ENCODE measurements at places on chromosomes 12 and 14. TPM values are rescaled to one million over a fixed set of nuclear protein-coding genes. Genes with fewer than 3 reads are reported as not detected.

Gene SLC6A12
- 0.02 TPM for polyA plus RNA-seq

Gene NTS
- polyA plus RNA-seq = 31.2 TPM

Gene DEGS2
- polyA plus RNA-seq = 0.02 TPM

Gene LARP4
- 10.8 TPM for polyA plus RNA-seq

Gene KRT74
- not detected for polyA plus RNA-seq

Gene BMP4
- not detected for polyA plus RNA-seq

Gene CLEC6A
- polyA plus RNA-seq = not detected

Gene RTL1
- polyA plus RNA-seq = 0.07 TPM

DNA sequence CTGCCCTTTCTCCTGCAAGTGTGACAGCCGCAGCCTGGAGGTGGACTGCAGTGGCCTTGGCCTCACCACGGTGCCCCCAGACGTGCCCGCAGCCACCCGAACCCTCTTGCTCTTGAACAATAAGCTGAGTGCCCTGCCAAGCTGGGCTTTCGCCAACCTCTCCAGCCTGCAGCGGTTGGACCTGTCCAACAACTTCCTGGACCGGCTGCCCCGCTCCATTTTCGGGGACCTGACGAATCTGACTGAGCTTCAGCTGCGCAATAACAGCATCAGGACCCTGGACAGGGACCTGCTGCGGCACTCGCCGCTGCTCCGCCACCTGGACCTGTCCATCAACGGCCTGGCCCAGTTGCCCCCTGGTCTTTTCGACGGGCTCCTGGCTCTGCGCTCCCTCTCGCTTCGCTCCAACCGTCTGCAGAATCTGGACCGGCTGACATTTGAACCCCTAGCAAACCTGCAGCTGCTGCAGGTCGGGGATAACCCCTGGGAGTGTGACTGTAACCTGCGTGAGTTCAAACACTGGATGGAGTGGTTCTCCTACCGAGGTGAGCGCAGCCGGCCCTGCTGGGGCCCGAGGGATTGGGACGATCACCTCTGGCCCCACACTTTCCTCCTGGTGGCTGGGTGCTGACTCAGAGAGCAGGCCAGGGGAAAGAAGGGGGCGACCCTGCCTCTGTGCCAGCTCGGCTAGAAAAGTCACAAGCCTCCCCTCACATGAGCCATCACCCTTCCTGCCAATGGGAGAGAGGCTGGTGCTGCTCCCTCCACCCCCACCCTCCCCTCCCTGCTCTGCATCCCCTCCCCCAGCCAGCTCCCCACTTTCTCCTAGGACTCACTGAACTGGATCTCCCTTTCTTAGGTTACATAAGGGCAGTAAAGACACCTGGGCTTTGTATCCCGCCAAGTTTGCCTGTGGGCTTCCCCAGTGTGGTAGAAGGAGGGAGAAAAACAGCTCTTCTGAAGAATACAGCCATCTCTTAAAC lies 10.9 kb downstream of the LRTM2 start:
- DNase-seq = peak; percentile 38

GRCh38 chr12:40565029-40565633 lies 127.1 kb upstream of the CNTN1 start:
- peak; percentile 37 for DNase-seq

DNA sequence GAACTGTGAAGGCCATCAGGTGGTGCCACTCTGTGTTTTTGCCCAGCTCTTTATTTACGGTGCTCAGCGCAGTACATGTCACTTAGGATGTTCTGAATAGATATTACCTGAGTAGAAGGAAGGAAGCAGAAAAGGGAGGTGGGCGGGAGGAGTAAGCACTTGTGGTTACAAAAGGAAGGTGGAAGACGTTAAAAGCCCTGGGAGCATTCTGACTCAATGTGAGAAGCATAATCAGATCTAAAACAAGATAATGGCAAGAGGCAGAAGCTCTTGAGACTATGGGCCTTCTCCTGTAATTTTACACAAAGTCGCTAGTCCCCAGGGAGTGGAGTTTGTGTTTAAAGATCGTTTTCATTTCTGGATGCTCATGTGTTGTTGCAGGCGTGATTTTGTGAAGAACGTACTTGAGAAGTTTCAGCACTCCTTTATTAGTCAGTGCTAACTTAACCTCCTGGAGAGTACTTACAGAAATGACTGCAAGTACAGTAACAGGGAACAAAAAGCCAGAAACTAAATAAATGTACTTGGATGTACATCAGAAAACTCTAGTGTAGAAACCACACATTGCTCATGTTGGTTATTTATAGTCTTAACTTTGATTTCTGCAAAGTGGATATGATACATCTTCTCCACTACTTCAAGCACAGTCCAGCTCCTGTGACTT lies 1523.5 kb downstream of the AACS start:
- DNase-seq = no peak

DNA sequence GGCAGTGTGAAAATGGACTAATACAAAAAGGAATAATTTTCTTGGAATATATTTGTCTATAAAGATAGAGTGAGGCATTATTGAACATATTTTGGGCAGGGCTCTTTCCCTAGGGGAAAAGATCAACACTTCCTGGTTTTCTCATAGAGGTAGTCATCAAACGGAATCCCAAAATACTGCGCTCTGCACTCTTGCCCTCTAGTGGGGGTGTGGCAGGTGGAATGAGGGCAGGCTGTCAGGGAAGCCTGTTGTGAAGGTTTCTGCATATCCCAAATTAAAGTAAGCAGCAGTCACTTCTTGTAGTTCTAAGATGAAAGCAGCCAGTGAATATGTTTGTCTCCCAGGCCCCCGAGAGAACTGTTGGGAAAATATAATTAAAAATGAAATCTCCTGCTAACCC lies 666.8 kb upstream of the TMEM132C start:
- no peak for DNase-seq

DNA sequence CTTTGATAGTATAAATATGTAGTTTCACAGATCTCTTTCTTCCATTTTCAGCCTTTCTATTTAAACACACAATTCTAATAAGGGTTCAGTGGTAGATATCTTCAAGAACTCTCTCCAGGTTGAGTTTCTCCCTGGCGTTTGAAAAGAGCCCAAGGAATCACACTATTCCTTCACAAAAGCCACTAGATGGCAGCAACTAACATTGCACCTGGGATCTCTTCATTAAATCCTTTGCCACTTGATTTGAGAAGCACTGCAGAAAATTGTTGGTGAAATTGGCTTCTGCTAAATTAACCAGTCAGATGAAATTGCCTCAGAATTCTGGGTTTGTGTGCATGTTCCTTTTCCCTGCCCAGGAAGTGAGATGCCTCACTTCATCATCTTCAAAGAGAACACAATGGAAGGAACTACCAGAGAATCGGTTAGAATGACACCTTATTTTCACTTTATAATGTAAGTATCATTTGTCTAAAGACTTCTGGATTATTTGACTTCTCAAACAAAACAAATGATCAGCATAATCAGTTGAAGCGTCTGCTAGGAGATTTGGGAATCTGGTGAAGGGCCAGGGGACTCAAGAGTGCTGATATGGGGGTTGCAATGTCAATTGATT lies 6.8 kb downstream of the CCDC198 start:
- DNase-seq = peak; percentile 25

DNA sequence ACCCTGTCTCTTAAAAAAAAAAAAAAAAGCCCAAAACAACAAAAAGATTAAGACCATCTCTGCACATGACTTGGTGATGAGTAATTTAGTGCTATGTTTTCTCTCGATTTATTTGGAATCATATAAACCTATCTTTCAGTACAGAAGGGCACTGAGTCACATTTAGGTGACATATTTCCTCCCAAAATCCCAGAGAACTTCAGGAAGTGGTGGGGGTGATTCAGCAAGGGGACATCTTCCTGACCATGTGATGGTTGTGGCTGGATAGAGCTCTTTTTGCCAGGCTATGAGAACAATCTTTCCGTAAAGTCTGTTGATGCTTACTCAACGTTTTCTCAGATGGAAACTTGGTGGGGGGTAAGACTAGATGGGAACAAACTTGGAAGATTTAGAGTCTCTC lies 50.0 kb downstream of the PPFIBP1 start:
- no peak for DNase-seq

GRCh38 chr12:122738571-122738970 lies 7.9 kb upstream of the HCAR1 start:
- no peak for DNase-seq

DNA sequence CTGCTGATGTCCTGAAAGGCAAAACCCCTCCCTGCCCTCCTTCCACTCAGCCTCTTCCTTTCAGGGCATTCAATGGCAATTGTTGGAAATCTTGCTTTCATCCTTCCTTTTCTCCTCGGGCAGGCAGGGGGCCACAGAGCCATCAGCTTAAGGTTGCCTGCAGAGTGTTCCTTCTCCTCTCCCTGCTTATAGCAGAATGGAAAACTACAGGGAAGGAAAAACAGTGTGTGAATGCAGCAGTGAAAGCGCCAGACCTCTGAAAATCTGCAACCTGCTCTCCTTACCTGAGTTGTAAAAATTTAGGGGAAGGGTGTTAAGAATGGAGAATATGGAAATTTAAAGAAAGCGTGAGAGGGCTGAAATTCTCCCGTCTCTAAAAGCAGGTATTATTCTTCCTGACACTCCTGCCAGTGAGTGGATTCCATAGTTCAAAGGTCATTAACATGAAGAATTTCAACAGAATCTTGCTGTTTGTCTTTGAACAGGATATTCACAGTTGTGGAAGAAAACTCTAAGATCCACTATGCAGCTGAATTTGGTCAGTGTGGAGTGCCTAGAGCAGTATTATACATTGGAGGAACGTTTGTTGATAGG lies 348.8 kb downstream of the KCNH5 start:
- no peak for DNase-seq

- DNase-seq = no peak
These were observed 159.9 kb upstream of the NOS1 start for GRCh38 chr12:117521346-117521745.

DNA sequence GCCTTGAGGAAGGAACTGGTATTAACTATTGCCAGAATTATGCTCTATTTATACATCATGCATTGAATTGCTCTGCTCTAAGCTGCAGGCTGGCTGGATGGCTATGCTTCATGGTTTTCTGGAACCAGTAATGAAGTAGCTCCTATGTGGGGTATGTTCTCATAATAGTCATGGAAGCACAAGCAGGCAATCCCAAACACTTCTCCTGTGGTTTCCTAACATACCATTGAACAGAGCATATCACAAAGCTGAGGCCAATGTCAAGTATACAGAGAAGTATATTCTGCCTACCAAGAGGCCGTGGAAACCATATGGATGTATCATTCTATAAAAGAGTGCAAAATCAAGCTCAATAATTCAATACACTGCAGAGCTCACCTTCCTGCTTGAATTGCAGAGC lies 1752.4 kb upstream of the FLRT2 start:
- DNase-seq = no peak

GRCh38 chr14:74865156-74865555 lies 10.8 kb downstream of the PROX2 start:
- no peak for DNase-seq

DNA sequence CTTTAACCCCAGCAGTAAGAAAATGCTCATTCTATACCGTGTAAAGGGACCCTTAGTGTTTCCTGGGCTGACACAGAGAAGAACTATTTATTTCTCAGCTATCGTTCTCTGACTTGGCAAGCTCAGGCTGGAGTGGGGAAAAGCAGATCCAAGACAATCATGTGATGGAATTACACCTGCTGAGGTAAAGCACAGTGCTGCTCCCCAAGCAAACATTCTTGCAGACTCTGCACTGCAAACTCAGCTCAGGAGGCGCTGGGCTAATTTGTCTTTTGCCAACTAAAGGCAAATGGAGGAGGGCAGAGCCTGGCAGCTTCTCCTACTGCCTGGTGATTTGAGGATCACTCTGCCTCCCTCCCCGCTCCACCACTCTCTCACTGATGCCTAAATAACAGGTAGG lies 57.8 kb upstream of the FUT8 start:
- no peak for DNase-seq

DNA sequence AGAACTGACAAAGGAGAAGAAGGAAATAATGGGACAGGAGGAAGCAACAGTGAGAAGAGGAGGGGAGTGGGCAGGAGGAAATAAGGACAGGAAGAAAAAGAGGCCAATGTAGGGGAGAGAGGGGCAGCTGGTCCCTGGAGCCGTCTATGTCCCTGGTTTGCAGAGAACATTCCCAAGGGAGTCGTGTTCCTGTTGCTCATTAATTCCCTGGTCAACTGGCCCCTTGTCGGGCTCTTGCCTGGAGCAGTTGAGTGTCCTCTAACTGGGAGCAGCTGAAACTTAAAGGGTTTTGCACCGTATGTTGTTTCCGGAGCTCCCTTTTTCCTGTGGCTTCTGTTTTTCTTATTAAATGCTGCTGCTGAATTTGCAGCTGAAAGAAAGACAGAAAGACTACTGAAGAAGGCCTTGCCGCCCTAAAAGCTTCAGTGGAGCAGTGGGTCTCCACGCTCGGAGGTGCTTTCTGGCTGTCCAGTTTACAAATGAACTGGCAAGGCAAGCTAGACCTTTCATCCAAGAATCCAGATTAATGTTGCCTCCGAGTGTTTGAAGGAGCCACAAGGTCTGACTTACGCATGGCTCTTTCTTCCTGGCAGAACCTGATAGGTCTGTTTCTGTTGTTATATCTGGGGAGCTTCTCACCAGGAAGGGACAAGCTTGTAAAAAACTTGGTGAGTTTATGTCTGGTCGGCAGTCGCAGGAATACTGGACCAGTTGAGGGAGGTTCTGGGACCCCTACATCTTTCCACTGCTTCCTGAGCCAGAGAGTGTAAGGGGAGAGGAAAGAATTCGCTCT lies 146.2 kb upstream of the RFLNA start:
- DNase-seq = no peak

GRCh38 chr12:29581631-29582030 lies 84.1 kb upstream of the OVCH1 start:
- no peak for DNase-seq

GRCh38 chr12:6921996-6922946 lies 5.5 kb upstream of the ATN1 start:
- DNase-seq = no peak

DNA sequence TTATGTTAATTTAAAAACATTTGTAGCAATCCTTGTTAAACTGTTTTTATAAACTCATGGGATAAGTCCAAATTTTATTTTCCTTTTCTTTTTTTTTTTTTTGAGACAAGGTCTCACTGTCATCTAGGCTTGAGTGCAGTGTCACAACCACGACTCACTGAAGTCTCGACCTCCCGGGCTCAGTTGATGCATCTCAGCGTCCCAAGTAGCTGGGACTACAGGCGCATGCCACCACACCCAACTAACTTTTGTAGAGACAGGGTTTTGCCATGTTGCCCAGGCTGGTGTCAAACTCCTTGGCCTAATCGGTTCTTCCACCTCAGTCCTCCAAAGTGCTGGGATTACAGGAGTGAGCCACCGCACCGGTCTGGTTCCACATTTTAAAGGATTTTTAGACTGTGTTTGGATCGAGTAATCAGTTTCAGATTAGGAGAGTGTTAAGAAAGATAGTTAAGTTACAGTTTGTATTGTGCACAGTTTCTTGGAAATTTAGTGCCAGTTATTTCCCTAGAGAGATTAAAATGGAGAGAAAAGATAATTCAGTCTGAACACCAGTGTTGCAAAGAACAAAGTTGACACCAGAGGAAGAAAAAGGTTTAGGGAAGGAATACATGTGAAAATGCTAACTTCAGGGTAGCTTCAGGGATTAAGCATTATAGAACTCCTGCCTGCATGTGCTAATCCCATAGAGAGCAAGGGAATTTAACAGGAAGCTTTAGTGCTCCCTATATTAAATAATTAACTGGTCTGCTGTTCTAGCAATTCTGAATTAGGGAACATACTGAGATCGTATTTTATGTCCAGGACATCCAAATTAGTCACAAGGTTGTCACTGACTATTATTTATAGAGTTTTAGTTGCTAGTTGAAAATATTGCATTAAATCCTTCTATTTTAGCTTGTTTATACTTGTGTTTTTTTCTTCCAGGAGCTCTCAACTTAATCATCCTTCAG lies 10.1 kb downstream of the RAP1B start:
- no peak for DNase-seq
